ENCODE measurements at places on chromosomes 2 and 18.

GRCh38 chr2:36459725-36460137 lies 104.2 kb downstream of the CRIM1 start:
- no peak for DNase-seq

- no peak for DNase-seq
These were observed 56.4 kb downstream of the CRIM1 start for GRCh38 chr2:36411962-36412444.

DNA sequence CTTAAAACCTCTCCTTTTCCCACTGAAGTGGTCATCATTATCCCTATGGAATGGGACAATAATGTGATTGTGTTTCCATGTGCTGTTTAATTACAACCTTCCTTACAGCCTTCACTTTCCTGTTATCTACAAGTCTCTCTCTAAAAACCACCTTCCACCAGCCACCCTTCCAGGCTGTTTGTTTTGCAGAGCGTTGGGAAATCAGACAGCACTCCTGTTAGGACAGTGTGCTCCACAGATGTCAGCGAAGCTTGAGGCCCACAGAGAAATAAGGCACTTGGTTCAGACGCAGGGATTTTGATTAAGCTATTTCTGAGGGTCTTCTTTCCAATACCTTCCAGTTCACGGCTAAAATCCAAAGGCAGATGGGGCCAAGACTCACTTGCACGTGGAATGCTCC lies 32.3 kb upstream of the ASPRV1 start:
- no peak for DNase-seq

GRCh38 chr2:173962031-173962430 lies 3.1 kb downstream of the SP3 start:
- no peak for DNase-seq

DNA sequence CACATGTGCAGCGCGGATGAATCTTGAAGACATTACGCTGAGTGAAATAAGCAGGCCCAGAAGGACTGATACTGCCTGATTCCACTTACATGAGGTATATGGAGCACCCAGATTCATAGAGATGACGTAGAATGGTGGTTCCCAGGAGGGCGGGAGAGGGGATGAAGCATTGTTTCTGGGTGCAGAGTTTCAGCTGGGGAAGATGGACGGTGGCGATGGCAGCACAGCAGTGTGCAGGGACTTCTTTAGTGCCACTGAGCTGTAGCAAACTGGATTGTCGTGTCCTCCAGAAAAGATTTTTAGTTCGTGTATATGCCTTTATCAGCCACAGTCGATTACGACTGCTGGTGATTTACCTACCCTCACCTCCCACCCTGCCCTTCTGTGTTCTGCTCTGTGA lies 30.5 kb downstream of the RAB12 start:
- no peak for DNase-seq

- DNase-seq, result no peak
These were observed 17.4 kb downstream of the RTTN start for GRCh38 chr18:70188113-70188512.

- DNase-seq, result no peak
These were observed 76.9 kb downstream of the TWIST2 start for GRCh38 chr2:238924796-238925195.

DNA sequence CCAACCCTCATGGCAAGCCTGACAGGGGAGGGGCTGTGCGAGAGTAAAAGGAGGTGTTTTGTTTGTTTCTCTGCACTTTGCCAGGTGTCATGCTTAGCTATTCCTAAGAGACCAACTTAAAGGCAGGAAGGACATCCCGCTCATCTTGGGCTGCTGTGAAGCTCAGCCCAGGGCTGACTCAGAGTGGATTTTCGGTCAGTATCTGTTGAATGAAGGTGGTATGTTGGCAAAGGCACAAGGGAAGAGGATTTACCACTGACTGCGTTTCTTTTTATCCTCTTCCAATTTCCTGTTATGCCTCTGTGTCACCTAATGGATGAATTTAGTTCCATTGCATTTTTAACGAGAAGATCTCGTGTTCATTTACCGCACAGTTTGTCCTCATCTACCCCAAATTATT lies 18.9 kb downstream of the TRPM8 start:
- no peak for DNase-seq

GRCh38 chr2:179562330-179562885 lies 297.8 kb upstream of the SESTD1 start:
- no peak for DNase-seq

- no peak for DNase-seq
These were observed 100.8 kb upstream of the KCTD1 start for GRCh38 chr18:26649193-26649543.

- no peak for DNase-seq
These were observed 92.8 kb downstream of the PHLPP1 start for GRCh38 chr18:62808123-62808522.

GRCh38 chr2:101063352-101064124 lies 61.4 kb downstream of the RPL31 start:
- no peak for DNase-seq

DNA sequence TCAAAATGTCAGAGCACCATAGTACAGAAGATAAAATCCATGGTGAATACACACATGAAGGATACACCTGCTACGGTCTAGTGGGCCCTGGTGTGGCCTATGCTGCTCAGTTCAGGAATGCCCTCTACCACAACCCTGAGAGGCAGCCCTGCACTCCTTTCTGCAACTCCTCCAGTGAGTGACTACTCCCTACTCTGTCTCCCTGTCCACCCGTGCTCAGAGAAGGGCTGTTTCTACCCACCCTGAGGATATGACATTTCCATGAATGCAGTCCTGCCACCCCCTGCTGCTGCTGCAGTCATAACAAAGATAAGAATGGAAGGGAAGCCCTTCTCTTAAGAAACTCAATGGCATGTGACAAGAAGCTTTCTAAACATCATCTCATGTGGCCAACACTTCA lies 137.0 kb downstream of the EN1 start:
- DNase-seq, result no peak

- no peak for DNase-seq
These were observed 282.7 kb downstream of the EPHA4 start for GRCh38 chr2:221289389-221289788.

DNA sequence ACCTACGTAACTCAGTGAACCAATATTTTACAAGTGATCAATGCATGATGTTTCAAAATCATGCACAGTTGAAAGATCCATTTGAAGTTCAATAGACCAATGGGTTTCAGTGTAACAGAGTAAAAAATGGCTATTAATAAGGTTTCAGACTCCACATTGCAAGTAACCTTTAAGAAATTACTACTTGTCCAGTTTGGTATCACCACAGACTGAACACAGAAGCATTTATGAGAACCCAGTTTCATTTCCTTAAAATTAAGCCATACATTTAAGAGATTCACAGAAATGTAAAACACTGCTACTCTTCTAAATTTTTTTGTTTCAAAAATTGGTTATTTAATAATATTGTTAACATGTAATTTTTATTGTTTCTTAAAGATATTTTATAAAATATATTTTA lies 98.9 kb upstream of the CHRNA1 start:
- no peak for DNase-seq

DNA sequence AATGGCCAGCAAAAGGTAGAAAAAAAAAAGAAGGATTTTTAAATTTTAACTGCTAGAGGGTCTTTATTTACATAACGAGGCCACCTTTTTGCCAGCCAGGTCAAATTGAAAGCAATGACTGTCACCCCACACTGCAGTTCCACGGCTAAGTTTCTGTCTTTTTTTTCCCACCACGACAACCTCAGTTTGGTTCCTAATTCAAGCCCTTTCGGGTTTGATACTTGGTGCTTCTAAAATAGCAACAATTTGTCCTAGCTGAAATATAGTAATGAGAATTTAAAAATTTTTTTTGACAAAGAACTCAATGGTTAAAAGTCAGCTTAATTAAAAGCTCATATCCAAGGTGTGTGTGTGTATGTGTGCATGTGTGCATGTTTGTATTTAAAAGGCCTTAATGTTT lies 16.4 kb upstream of the NMS start:
- DNase-seq, result peak; percentile 21

DNA sequence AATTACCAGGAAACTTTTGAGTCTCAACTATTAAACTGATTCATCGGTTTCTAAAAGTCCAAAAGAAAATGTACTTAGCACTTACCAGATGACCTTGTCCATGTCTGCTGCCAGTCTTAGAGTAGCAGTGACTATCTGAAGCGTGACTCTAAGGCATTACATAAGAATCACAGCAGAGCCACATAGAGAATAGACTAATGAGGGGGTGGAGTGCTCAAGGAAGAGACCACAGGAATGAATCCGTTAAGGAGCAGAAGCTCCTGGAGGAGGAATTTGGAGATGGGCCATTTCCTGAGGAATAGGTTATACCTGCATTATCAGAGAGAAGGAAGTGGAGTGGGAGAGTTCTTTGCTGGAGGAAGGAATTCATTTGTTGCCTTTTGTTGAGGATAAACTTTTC lies 116.0 kb downstream of the MAP3K20 start:
- no peak for DNase-seq
